SHP77 treated with DMSO at 0.1 percent for 48 hours (cell line): ENCODE measurements at places on chromosomes 6 and 20.

DNA sequence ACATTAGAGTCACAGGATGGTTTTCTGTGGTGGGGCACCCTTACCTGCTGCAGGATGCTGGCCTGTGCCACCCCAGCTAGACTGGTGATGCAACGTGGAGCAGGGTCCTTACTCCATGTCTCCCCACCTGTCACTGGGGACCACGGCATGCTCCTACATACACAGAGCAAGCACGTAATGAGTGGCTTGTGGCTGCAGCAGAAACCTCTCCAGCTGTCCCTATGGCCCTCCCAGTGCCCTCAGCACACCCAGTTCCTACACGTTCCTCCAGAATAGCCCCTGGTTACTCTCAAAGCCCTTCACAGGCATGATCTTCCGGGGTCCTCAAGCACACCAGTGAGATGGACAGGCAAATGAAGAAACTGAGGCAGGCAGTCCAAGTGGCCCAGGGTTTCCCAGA, 3.2 kb upstream of the LSM14B start:
- DNase-seq = no peak

GRCh38 chr6:36758516-36759147, 61.0 kb downstream of the RAB44 start:
- DNase-seq = no peak

DNA sequence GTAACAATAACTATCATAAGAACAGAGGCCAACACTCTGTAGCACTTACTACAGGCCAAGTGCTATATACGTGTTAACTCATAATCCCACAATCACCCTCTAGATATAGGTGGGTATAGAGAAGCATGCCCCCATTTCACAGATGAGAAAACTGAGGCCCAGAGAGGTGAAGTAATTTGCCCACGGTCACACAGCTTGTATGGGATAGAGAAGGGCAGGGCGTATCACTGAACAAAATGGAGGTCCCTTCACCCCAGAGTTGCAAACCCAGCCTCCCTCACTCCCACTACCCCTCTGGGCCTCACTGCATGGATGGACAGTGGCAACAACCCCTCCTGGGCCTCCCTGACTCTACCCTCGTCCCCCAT, 31.8 kb upstream of the PTGIS start:
- no peak for DNase-seq

GRCh38 chr6:163398815-163399214, 15.7 kb upstream of the QKI start:
- DNase-seq = no peak

DNA sequence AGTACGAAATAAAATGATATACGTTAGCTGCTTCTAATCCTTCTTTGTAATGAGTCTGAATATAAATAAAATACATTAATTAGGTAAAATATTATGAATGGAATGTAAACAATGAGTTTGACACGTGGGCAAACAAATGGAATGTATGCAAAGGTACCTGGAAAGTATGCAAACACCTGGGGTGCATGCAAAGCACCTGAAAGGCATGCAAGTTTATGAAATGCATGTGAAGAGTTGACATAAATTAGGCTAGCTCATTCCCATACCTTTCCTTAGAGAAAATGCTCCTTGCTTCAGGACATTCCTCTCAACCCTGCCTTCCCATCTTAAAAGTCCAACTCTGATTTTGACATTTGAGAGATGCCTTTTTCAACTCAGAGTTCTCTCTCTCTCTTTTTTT, 140.9 kb downstream of the EDN1 start:
- DNase-seq = no peak

- no peak for DNase-seq
Observed at GRCh38 chr6:157163434-157164159, 159.7 kb downstream of the TMEM242 start.

DNA sequence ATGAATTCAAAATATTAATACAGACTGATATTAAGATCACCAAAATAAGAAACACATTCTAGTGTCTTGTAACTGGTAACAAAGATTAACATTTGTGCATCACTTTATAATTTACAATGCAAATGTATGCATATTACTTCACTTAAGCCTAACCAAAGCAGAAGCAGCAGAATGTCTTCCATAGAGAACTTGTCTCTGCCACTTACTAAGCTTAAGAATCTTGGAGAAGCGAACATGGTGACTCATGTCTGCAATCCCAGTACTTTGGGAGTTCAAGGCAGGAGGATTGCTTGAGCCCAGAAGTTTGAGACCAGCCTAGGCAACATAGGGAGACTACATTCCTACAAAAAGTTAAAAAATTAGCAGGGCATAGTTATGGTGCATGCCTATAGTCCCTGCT, 18.8 kb downstream of the AK9 start:
- DNase-seq = no peak

GRCh38 chr6:27502508-27503435, 29.9 kb upstream of the ZNF184 start:
- peak; percentile 88 for DNase-seq

DNA sequence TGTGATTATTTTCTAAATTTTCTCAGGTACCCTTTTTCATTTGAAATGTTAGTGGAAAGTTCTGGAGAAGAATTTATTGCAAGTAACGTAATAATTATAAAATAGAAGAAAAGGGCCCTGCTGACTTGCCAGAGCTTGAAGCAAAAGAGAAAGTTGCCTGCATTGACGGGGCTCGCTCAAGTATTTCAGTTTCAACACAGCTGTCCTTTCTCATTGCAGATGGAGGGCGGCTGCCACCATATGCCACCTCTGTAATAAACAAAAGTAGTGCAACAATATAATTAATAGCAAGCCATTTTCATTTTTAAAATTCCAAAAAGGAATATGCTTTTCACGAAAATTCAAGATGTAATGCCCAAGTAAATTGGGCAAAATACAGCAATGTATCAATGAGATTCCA, 246.2 kb downstream of the PACRG start:
- no peak for DNase-seq

DNA sequence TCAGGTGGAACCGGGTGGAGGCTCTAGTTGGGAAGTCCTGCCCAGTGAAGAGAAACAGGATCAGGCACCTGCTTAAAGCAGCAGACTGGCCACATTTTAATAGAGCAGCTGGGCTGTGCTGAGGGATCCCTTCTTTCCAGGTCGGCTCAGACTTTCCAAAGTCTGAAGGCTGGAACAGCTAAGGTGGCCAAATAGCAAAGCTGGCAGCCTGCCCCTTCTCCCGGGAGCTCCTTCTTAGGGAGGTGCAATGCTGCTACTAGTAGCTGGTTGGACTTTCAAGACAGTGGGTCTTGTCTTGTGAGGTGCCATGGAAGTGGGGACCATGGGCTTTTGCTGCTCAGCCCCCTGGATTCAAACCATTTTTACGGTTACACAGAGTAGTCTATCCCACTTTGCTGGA, 30.7 kb upstream of the CST5 start:
- no peak for DNase-seq

DNA sequence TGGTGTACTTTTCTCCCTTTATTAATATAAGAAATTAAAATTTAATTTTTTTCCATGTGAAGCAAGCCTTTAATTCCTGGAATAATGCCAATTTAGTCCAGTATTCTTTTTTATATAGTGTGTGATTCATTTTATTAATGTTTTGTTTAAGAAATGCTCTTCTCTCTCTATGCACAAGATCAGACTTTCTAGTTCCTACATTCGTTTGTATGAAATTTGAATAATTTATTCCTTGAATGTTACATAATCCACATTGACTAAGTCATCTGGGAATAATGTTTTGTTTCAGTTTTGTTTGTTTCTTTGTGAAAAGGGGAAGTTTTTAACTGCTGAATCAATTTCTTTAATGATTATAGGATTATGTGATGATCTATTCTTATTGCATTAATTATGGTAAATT, 181.4 kb upstream of the ID4 start:
- no peak for DNase-seq
